B cell (primary cell): ENCODE measurements at places on chromosomes 3 and 15.

DNA sequence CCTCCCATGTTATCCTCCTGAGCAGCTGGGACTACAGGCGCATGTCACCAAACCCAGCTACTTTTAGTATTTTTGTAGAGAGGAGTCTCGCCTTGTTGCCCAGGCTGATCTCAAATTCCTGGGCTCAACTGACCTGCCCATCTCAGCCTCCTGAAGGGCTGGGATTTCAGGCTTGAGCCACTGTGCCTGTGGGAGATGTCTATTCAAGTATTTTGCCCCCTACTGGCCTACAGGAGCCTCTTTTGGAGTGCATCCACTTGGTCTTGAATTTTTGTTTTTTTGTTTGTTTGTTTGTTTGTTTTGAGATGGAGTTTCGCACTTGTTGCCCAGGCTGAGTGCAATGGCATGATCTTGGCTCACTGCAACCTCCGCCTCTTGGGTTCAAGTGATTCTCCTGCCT, 3.2 kb upstream of the DHX30 start:
- no peak overlapping the region for H3K4me3 ChIP-seq
- no peaks in the 10 kb centered on the region for H3K36me3 ChIP-seq
- no peak overlapping the region for H3K27ac ChIP-seq
- no peaks in the 10 kb centered on the region for H3K27me3 ChIP-seq
- H3K4me1 ChIP-seq = peaks cover 8% of the 10 kb centered on the region

DNA sequence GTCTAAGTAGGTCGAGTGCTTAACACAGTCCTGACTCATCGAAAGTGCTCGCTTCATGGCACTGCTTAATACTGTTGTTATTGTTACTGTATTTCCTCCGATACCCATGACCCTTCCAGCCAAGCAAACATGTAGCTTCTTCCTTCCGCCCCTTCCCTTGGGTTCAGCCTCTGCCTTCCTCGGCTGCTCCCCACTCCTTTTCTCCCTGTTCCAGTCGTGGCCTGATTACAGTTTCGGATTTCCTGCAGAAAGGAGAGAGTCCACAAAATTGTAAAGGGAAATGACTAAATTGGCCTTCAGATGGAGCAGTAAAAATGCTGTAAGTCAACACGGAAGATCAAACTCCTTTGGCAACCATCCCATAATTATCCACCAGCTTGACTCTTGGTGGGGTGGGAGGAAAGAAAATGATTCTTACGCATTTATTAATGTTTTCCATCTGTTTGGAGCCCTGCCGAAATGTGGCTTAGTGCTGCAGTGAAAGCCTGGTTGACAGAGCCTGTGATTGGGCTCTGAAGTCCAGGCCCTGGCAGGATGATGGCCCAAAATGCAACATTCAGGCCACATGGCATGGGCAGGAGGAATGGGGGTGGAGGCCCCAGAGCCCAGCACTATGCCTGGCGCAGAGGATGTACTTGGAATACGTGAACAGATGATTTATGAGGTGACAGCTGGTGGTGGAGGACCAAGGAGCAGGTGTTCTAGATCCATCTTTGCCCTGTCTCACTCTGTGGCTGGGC, 37.6 kb downstream of the FAM3D start:
- no peaks in the 10 kb centered on the region for H3K4me1 ChIP-seq
- H3K27ac ChIP-seq = no peak overlapping the region
- H3K36me3 ChIP-seq = no peaks in the 10 kb centered on the region
- DNase-seq = no peak
- H3K27me3 ChIP-seq = no peaks in the 10 kb centered on the region
- H3K4me3 ChIP-seq = no peak overlapping the region

GRCh38 chr15:94327356-94327936, 96.1 kb downstream of the MCTP2 start:
- no peak overlapping the region for H3K4me3 ChIP-seq
- no peaks in the 10 kb centered on the region for H3K27me3 ChIP-seq
- H3K36me3 ChIP-seq = peaks cover 2% of the 10 kb centered on the region
- peak; percentile 31 for DNase-seq
- H3K27ac ChIP-seq = no peak overlapping the region

- H3K4me3 ChIP-seq = no peak overlapping the region
- no peaks in the 10 kb centered on the region for H3K36me3 ChIP-seq
- no peaks in the 10 kb centered on the region for H3K27me3 ChIP-seq
- no peak overlapping the region for H3K27ac ChIP-seq
These were observed 245.6 kb upstream of the SATB1 start for GRCh38 chr3:18670759-18671158.

DNA sequence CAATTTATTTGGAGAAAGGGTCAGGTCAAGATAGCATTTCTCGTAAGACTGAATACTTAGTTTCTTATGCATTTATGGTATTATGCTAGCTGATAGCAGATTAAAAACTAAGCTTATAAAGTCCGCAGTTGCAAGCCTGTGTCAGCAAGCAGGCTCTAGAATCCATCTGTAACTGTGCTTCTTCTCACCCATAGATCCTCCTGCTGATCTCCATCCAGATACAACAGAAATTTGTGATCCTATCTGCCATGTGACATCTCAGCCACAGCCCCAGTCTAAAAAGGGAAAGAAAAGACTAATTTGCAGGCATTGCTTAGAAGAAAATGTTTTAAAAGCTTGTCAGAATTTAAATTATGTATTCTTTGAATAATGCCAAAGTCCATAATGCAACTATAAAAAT, 265.4 kb upstream of the CCDC54 start:
- no peaks in the 10 kb centered on the region for H3K36me3 ChIP-seq
- no peaks in the 10 kb centered on the region for H3K27me3 ChIP-seq
- H3K4me3 ChIP-seq = no peak overlapping the region
- no peak for DNase-seq
- no peaks in the 10 kb centered on the region for H3K4me1 ChIP-seq

DNA sequence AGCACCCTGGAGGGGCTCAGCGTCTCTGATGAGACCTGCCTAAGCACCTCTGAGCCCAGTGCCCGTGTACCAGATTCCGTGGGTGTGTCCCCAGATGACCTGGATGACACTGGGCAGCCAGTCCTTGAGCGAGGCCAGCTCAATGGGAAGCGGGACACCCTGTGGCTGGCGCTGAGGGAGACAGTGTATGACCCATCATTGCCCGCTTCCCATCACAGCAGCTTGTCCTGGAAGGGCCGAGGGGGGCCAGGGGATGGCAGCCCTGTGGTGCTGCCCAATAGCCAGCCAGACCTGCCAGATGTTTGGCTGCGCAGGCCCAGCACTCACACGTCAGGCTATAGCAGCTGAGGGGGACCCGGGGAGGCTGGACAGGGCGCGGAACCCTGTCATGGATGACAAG, 12.0 kb downstream of the DISP2 start:
- peaks cover 26% of the 10 kb centered on the region for H3K4me1 ChIP-seq
- no peak for DNase-seq
- no peaks in the 10 kb centered on the region for H3K36me3 ChIP-seq
- no peak overlapping the region for H3K4me3 ChIP-seq
